ENCODE measurements at places on chromosomes 1 and 21.

GRCh38 chr21:33374080-33374449, 29.1 kb upstream of the IFNGR2 start:
- no peak for DNase-seq

- DNase-seq: no peak
Observed at GRCh38 chr1:224720216-224720615, 104.1 kb downstream of the CNIH3 start.

DNA sequence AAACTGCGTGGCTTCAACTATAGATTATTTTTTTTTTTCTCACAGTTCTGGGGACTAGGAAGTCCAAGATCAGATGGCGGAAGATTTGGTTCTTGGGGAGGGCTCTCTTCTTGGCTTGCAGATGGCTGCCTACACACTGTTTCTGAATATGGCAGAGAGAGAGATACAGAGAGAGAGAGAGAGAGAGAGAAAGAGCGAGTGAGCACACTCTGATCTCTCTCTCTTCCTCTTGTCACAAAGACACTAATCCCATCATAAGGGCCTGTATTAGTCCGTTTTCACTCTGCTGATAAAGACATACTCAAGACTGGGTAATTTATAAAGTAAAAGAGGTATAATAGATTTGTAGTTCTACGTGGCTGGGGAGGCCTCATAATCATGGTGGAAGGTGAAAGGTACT, 79.5 kb downstream of the IGSF21 start:
- no peak for DNase-seq

- DNase-seq: no peak
Observed at GRCh38 chr1:228007801-228008341, 1.1 kb downstream of the WNT3A start.

GRCh38 chr1:245749053-245749452, 594.3 kb downstream of the KIF26B start:
- DNase-seq: no peak

GRCh38 chr1:207045453-207045852, 5.6 kb downstream of the YOD1 start:
- DNase-seq: no peak

GRCh38 chr1:167683641-167684502, 37.9 kb upstream of the MPZL1 start:
- DNase-seq: no peak

GRCh38 chr1:56578138-56578962, 1.0 kb downstream of the PLPP3 start:
- DNase-seq: no peak

- DNase-seq: no peak
Observed at GRCh38 chr1:200038981-200039848, 11.7 kb downstream of the NR5A2 start.

GRCh38 chr1:57411262-57411661, 12.6 kb downstream of the DAB1 start:
- DNase-seq: no peak

GRCh38 chr1:25030674-25031589, 100.9 kb upstream of the RUNX3 start:
- DNase-seq: peak; percentile 45

GRCh38 chr21:32426592-32427051, 14.1 kb downstream of the EVA1C start:
- DNase-seq: no peak

GRCh38 chr1:237237721-237238120, 195.7 kb downstream of the RYR2 start:
- DNase-seq: no peak

DNA sequence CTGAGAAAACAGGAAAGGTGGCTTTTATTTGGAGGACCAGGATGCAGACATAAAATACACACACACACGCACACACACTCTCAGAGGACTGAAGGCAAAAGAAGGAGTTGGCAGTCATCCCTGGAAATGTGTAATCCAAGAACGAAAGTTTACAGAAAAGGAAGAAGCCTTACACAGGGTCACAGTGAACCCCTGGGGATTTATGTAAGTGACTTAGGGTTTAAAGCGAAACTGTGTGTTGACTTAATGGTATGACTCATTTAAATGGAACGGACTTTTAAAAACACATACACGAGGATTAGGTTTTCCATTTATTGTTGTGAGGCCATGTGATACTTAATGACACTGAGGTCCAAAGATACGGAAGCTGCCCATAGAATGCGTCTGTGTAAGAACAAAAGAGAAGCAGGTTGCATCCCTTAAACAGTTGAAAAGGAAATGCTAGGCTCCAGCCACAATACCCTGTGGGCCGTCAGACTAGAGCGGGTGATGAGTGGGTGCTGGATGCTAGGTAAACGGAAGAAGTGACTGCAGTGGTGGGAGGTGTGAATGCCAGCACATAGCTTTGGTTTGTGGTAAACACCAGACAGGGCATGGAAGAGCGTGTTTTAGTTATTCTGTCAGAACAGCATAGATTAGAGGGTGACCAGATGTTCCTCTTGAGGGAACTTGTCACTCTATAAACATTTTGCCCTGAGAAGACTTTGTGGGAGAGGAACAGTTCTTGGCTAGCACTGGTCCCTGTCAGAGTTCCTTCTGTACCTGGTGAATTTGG, 21.6 kb upstream of the BCL10 start:
- DNase-seq: peak; percentile 31

GRCh38 chr1:31040038-31040437, 25.5 kb downstream of the PUM1 start:
- no peak for DNase-seq

GRCh38 chr1:11138952-11139351, 39.3 kb upstream of the EXOSC10 start:
- no peak for DNase-seq

DNA sequence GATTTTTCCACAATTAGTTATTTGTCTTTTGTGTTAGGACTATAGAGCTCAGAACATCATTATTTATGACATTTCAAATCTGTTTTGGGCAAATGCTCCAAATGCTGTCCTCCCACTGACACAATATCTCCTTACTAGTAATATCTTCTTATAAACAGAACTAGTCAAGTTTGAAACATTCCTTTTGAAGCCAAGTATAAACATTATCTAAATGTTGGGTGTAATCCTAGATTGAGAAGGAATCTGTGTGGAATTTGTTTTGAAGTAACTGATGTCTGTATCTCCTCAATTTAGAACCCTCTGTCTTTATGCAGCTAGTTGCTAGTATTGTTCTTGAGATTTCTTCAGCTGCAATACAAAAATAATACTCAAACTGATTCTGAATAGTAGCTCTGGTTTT, 28.5 kb upstream of the PAXBP1 start:
- no peak for DNase-seq

DNA sequence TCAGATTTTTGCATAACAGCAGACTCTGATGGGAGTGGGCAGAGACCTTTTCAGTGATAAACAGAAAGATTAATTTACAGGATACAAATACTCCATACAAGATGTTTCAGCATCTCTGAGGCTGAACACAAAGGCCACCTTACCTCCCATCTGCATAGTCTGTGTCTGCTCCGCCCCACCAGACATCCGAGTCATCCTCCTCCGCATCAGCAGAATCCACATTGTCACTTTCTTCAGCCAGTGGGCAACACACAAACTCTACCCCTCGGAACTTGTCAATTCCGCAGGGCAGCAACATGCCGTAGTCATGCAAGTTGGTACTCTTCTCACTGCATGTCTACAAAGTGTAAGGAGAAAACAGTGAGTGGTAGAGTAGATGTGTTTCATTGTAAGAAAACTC, 119.7 kb downstream of the APP start:
- no peak for DNase-seq

DNA sequence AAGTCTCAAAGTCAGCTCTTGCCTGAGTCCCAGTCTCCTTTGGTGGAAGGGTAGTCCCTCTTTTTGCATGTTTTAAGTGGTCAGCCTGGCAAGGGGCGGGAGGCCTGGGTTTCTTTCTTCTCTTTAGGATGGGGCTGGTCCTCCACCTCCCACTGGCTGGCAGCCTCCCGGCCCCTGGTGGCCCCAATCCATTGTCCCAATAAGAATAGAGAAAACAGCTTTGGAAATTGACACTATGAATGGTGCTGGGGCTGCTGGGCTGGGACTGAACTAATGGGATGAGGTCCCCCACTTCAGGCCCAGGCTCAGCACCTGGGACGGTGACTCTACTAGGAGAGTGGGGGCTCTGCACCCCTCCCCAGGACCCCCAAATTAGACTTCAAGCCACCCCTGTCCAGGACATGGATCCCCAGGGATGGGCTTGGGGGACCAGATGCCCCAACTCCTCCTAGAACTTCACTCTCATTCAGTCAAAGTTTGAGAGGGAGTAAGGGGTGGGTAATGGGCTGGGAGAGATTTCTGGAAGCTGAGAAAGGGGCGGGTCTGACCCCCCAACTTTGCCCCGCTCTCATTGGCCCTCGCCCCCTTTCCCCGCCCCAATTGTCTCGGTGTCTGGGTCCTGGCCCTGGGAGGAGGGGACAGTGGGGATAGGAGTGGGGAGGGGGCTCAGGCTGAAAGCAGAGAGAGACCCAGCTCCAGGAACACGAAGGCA, 18.2 kb downstream of the SLC27A3 start:
- no peak for DNase-seq

GRCh38 chr1:91806769-91807700, 78.9 kb downstream of the TGFBR3 start:
- no peak for DNase-seq
